PC-9 (cell line): ENCODE measurements at places on chromosomes 2 and 18. TPM values are rescaled to one million over a fixed set of nuclear protein-coding genes. Genes with fewer than 3 reads are reported as not detected.

LYPD1 gene
- 5.1 and 10.3 TPM in 2 replicates for total RNA-seq

SULT1C3 gene
- total RNA-seq: not detected in 2 replicates

COLEC11 gene
- 2.4 and 4.6 TPM in 2 replicates for total RNA-seq

CDKL4 gene
- not detected in 2 replicates for total RNA-seq

HAAO gene
- total RNA-seq: 0.73 TPM in 1 of 2 replicates, not detected in the other

PLCD4 gene
- 0.74 and 1.3 TPM in 2 replicates for total RNA-seq

RNF152 gene
- 0.20 TPM in 1 of 2 replicates, not detected in the other for total RNA-seq

TTR gene
- not detected in 2 replicates for total RNA-seq

SH2D6 gene
- total RNA-seq: 2.3 TPM in 2 replicates

METTL4 gene
- total RNA-seq: 21.8 and 23.9 TPM in 2 replicates

CIB4 gene
- total RNA-seq: not detected in 2 replicates

ZSWIM2 gene
- total RNA-seq: not detected in 2 replicates

PKDCC gene
- 3.9 and 5.5 TPM in 2 replicates for total RNA-seq

HOXD13 gene
- not detected in 2 replicates for total RNA-seq

TRIB2 gene
- 18.9 and 20.2 TPM in 2 replicates for total RNA-seq

CAVIN2 gene
- 2.3 and 2.5 TPM in 2 replicates for total RNA-seq

OTOS gene
- not detected in 2 replicates for total RNA-seq

PCARE gene
- total RNA-seq: not detected in 2 replicates

KLHL29 gene
- 3.1 and 3.4 TPM in 2 replicates for total RNA-seq

CEBPZ gene
- 29.2 and 35.7 TPM in 2 replicates for total RNA-seq

PID1 gene
- total RNA-seq: not detected in 2 replicates

DLX2 gene
- 0.65 and 0.76 TPM in 2 replicates for total RNA-seq

GKN2 gene
- total RNA-seq: not detected in 2 replicates

VWA3B gene
- total RNA-seq: not detected in 2 replicates

TEX44 gene
- total RNA-seq: not detected in 2 replicates

MDH1B gene
- 2.7 and 4.1 TPM in 2 replicates for total RNA-seq

PAX8 gene
- 5.8 and 6.4 TPM in 2 replicates for total RNA-seq

PHOSPHO2 gene
- 5.3 and 5.9 TPM in 2 replicates for total RNA-seq

LIPG gene
- 22.7 and 30.9 TPM in 2 replicates for total RNA-seq

CCDC178 gene
- total RNA-seq: not detected in 2 replicates

REG3A gene
- total RNA-seq: not detected in 2 replicates

APCDD1 gene
- not detected in 2 replicates for total RNA-seq

LCT gene
- not detected in 2 replicates for total RNA-seq

RAB17 gene
- total RNA-seq: 86.3 and 88.1 TPM in 2 replicates

KCNG3 gene
- total RNA-seq: 1.3 and 2.1 TPM in 2 replicates

BCL2 gene
- total RNA-seq: 2.0 TPM in 2 replicates

PSMD1 gene
- total RNA-seq: 80.6 and 119 TPM in 2 replicates
